Hair follicular keratinocyte (primary cell): ENCODE measurements at places on chromosomes 1 and 21. TPM values are rescaled to one million over a fixed set of nuclear protein-coding genes. Genes with fewer than 3 reads are reported as not detected.

The KCNA3 gene
- total RNA-seq, result not detected in 2 replicates

The SCAF4 gene
- total RNA-seq, result 5.8 and 6.2 TPM in 2 replicates

The TRPM2 gene
- total RNA-seq, result 0.46 TPM in 1 of 2 replicates, not detected in the other

The TSACC gene
- total RNA-seq, result 0.86 TPM in 1 of 2 replicates, not detected in the other

The TNFSF18 gene
- total RNA-seq, result 0.04 TPM in 1 of 2 replicates, not detected in the other

The NKAIN1 gene
- total RNA-seq, result not detected in 2 replicates

The UTS2 gene
- total RNA-seq, result not detected in 2 replicates

The FCRL4 gene
- not detected in 2 replicates for total RNA-seq

The AADACL4 gene
- not detected in 2 replicates for total RNA-seq

The ANKRD45 gene
- not detected in 2 replicates for total RNA-seq

The RBM11 gene
- 0.16 and 0.27 TPM in 2 replicates for total RNA-seq

The NTPCR gene
- total RNA-seq, result 58.2 and 86.5 TPM in 2 replicates

The OLFML2B gene
- total RNA-seq, result 0.08 and 0.27 TPM in 2 replicates

The CELA3A gene
- total RNA-seq, result not detected in 2 replicates
